GM04503 (cell line): ENCODE measurements at places on chromosomes 2 and 18.

DNA sequence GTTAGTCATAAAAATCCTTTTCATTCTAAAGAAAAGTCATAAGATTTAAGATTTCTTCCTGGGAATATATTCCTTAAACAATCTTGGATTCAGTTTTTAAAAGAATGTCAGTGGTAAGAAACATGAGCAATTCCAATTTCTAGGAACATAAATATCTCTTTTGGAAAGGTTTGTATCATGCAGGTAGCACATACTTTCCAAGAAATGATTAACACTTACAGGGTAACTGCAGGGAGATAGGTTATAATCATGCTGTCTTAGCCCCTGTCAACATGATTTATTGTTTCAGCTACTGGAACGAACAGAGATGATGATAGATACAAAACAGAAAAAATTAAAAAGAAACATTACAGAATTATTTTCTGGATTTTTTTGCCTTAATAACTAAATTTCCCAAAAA, 1537.7 kb downstream of the LRP1B start:
- no peak for DNase-seq

- no peak for DNase-seq
These were observed 17.6 kb upstream of the ZAP70 start for GRCh38 chr2:97695744-97696143.

GRCh38 chr2:140905083-140905781, 1225.6 kb downstream of the LRP1B start:
- no peak for DNase-seq

DNA sequence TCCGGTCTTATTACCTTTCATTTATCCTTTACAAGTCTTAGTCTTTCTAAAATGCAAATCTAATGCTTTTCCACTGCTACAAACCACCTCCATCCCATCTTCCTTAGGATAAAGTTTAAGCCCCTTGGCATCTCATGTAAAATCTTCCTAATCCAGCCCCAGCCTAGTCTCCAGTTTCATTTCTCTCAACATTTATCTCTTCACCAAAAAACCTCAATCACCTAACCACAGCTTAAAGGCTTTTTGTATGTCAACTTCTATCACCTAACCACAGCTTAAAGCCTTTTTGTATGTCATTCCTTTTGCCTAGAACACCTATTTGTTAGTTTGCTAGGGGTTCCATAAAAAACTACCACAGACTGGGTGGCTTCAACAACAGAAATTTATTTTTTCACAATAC, 4.2 kb downstream of the TRAK2 start:
- no peak for DNase-seq

GRCh38 chr18:32661486-32662299, 111.1 kb downstream of the KLHL14 start:
- DNase-seq, result no peak
